ENCODE measurements at places on chromosomes 16 and 17. TPM values are rescaled to one million over a fixed set of nuclear protein-coding genes. Genes with fewer than 3 reads are reported as not detected.
A peak's percentile ranks its signal among the peaks of the same experiment; 100 is the strongest.

- no peak for DNase-seq
These were observed 3.9 kb downstream of the ANKRD13B start for GRCh38 chr17:29596811-29597210.

DNA sequence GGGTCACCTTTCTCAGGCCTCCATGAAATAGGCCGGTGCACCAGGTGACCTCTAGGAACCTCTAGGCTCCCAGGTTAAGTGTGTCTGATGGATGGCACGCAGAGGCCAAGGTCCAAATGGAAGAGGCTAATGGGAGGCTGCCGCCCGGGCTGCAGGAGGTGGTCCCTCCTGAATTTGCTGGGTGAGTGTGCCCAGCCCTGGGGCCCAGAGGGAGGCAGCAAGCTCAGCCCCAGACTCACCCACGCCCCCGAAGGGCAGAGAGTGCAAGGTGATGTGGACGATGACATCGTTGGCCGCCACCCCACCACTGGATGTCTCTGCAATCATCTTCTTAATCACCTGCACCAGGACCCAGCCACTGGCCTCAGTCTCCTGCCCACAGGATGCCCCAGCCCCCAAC lies 9.3 kb downstream of the ALDH3A1 start:
- DNase-seq, result no peak

DNA sequence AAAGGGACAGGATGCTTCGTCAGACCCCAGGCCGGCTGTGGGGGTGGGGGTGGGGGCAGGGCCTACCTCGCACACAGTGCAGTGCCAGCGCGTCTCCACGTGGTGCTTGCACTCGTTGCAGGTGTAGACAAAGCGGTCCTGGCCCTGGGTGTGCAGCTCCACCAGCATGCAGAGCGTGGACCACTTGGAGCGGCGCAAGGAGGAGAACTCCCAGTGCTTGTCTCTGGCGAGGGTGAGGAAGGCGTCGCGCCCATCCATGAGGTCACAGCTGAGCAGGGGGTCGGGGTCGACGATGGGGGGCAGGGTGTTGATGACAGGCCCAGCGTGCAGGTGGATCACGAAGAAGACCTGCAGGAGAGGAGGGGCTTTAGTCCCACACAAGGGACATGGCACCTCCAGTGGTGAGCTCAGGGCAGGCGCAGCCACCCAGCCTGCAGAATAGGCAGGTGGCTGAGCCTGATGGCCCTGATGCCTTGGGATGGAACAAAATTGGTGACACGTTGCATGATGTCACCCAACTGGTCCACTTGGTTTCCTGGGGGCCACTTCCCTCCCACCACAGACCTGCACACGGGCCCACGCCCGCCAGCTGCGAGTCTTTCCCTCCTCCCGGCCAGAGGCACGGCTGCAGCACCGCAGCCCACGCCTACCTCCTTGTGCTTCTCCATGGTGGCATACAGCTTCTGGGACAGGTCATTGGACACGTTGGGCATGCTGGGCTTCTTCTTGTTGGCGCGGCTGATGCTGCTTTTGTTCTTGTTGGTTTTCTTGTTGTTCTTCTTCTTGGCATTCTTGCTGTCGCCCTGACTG lies 14.0 kb upstream of the TRAP1 start:
- no peak for DNase-seq

DNA sequence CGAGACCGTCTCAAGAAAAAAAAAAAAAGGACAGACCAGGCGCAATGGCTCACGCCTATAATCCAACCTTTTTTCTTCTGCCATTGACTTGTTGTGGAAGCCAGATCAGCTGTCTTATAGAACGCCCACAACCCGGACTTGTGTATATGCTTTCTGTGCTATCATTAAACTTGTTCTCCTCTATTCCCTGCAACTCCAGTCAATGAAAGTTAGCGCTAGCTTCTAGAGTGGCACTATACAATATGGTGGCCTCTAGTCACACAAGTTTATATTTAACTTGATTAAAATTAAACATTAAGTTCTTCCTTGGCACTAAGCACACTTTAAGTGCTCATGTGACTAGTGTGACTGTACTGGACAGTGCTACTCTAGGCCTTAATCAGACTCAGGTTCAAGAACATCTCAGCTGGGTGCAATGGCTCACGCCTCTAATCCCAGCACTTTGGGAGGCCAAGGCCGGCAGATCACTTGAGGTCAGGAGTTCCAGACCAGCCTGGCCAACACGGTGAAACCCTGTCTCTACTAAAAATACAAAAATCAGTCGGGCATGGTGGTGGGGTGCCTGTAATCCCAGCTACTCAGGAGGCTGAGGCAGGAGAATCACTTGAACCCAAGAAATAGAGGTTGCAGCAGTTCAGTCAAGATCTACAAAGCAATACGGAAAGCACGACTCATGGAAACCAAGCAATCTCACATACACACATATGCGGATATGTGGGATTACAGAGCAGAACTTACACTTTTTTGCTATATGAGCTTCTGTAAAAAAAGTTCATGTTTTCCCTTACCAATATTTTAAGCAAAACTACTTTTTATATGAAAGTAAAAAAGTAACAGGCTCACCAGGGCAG lies 18.8 kb upstream of the GLG1 start:
- DNase-seq, result no peak

FDXR gene
- 86.7 TPM for polyA plus RNA-seq

GRCh38 chr16:26365161-26365940 lies 673.6 kb downstream of the HS3ST4 start:
- no peak for DNase-seq

GRCh38 chr17:19004421-19005136 lies at the start of gene FAM83G:
Gene FAM83G (minus strand): TSS chr17:19004764. CDS start chr17:19004041, 723 bp downstream.
- peak; percentile 86 for DNase-seq

- no peak for DNase-seq
These were observed 13.5 kb downstream of the TLE7 start for GRCh38 chr16:71428385-71428784.

All from SK-N-SH (cell line).